Activated T-helper 9 cell treated with anti-CD3 and anti-CD28 coated beads, Interleukin-2, amount 50 U/mL, for 16 hours (primary cell): ENCODE measurements at places on chromosomes 3 and 15.

DNA sequence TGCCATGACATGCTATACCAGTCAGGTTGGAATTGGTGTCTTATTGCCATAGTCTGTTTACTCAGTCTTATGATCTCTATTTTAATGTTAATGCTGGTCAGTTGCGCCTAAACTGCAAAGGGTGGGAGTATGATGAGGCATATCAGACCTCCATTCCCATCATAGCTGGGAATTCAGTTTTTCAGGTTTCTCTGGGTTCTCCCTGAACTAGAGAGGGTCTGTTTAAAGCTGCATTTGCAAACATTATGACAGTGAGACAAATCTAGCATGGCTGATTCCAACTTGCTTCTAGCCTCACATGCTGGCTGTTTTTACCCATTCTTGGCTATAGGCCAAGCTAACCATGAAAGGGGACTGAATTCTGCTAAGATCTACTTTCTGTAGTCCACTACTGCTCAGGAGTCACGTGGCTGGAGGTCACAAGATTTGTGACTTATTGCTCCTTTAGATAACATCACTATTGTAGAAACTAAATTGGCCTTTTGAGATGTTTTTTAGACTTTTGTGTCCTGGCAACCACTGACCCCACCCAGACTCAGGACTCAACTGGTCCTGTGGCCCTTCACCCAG, 96.5 kb downstream of the TGFBR2 start:
- DNase-seq, result no peak

DNA sequence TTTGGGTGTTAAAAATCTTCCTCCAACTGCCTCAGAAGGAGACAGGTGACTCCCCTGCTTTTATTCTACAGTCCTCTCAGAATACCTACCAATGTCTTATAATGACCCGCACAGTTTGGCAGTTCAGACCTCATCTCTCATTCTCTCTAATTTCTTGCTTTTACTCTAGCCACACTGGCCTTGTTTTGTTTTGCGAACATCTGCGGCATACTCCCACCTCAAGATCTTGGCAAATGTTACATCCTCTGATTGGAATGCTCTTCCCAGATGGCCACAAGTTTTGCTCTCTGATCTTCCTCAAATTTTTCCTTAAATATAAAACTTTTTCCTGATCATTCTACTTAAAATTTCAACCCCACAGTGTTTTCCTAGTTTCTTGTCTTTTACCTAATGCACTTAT, 94.1 kb downstream of the PLSCR2 start:
- DNase-seq, result no peak

- no peak for DNase-seq
Measured at GRCh38 chr15:43093026-43093425, 12.8 kb downstream of the UBR1 start.

- no peak for DNase-seq
Measured at GRCh38 chr3:156131241-156131640, 10.9 kb downstream of the KCNAB1 start.

DNA sequence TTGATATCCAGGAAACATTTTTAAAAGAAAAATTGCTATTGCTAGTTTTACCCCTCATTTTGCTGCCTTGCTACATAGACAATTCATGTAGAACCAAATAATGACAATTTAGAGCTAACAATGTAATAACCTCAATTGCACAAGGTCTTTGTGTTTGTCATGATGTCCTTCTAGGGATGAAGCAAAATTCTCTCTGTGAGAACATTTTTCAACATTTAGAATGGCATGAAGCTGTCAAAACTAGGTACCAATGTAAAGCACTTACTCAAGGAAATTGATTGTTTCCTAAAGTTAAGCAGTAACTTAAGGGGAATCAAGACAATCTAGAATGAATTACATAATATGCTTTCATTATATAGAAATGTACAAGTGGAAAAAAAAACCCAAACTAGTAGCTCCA, 7.9 kb upstream of the FGF7 start:
- DNase-seq, result no peak

GRCh38 chr15:74431645-74432044, 2.1 kb downstream of the SEMA7A start:
- DNase-seq, result no peak
